ENCODE measurements at places on chromosomes 11 and 22. TPM values are rescaled to one million over a fixed set of nuclear protein-coding genes. Genes with fewer than 3 reads are reported as not detected.

DNA sequence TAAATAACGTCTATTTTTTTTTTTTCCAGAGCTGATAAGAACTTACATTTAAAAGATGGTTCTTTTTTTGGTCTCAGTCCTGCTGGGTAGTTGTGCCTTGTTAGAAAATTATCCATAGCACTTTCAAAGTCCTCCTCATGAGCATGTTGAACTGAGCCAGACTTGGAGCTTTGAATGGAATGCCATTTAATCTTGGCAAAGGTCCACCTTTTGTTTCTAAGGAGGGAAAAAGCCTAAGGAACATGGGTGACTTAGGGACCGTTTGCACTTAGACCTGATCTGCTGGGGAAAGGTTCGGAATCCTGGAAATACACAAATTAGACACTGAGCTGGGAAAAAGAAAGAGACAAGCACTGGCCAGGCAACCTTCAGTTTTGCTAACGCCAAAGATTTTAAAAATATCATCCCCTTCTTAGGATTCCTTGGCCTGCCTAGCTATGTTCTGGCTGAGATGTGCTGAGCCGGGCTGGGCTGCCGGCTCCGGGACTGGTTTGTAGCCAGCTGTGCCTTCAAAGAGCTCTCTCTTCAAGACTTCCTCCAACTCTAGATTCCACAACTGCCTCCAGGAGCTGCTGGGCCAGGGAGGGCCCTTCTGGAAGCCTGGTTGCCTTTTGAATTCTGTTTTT, 67.4 kb downstream of the ENDOD1 start:
- H3K27ac ChIP-seq, result no peak overlapping the region
- DNase-seq, result no peak
- H3K4me3 ChIP-seq, result no peak overlapping the region
- no peaks in the 10 kb centered on the region for H3K36me3 ChIP-seq
- peaks cover 13% of the 10 kb centered on the region for H3K4me1 ChIP-seq
- H3K27me3 ChIP-seq, result no peaks in the 10 kb centered on the region

DNA sequence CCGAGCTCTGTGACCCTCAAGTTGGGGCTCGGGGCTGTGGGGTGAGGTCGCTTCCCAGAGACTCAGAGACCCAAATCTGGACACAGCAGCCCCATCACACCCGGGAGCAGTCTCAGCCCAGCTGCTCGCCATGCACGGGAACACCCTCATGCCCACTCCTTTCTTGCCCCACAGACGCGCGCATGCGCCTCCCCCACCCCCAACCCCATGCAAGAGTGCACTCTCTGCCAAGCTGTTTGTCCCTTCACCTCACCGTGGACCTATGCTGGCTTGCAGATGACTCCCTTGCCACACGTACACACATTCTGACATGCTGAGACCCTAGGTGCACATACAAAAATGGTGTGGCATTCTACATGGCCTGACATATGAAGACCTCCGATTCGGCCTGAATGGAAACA, 478 bp upstream of the CD248 start:
- H3K4me1 ChIP-seq, result peaks cover 47% of the 10 kb centered on the region
- no peaks in the 10 kb centered on the region for H3K27me3 ChIP-seq
- H3K4me3 ChIP-seq, result no peak overlapping the region
- no peak for DNase-seq
- H3K36me3 ChIP-seq, result no peaks in the 10 kb centered on the region

- H3K4me1 ChIP-seq, result no peaks in the 10 kb centered on the region
- no peak overlapping the region for H3K4me3 ChIP-seq
- no peaks in the 10 kb centered on the region for H3K27me3 ChIP-seq
- H3K36me3 ChIP-seq, result no peaks in the 10 kb centered on the region
Measured at GRCh38 chr22:47619631-47620030, 857.2 kb downstream of the TBC1D22A start.

DNA sequence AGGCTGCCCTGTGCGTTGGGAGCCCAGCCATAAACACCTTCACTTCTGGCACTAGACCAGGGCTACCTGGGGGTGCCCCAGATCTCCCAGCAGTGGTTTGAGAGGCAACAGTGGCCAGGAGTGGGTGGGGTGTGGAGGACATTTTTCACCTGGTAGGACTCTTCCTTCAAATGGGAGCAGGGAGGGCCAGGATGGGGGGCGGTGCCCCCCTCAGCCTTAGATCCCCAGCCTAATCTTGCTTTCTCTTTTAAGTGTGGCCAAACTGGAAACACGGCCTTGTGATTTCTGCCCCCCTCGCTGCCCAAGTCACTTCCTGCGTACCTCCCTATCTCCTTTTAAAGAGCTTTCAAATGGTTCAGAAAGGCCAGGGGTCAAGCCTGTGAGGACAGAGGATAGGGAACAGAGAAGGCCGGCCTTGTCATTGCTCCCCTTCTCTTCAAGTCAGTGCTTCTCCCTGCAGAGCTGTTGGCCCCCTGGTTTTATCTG, 800 bp downstream of the KCNJ5 start:
- no peak overlapping the region for H3K27ac ChIP-seq
- H3K36me3 ChIP-seq, result no peaks in the 10 kb centered on the region
- peaks cover 23% of the 10 kb centered on the region for H3K27me3 ChIP-seq
- H3K4me3 ChIP-seq, result no peak overlapping the region

DNA sequence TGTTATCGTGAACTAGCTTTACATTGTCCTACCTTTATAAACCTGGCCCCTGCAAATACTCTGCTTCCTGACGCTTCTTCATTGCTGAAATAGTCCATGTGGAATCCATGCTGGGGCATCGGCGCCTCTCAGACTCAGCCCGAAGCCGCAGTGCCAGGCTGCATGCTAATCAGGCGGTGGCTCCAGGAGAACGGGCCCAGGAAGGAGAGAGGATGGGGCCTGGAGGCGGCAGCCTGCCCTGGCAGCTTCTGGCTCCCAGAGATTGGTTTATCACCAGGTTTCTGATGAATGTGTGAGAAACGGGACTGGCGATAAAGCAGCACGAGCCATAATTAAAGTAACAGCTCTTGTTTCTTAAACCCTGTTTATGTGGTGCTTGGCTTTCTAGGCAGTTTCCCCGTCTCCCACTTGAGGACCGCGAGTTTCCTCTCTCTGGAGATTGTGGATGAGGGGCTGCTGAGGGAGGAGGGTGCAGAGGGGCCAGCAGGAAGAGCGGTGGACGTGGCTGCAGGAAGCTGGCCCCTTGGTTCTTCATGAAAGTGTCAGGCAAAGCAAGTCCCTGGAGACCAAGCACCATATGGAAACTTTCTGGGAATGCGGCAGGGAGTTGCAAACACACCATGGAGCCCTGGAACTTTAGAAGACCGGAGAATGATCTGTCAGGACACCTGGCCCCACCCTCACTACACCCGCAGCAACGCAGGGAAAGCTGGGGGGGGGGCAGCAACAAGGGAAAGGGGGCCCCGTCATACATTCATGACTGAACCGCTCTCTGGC, 93.4 kb downstream of the NTM start:
- no peak for DNase-seq
- no peaks in the 10 kb centered on the region for H3K36me3 ChIP-seq
- H3K27me3 ChIP-seq, result no peaks in the 10 kb centered on the region

GRCh38 chr11:95937358-95937757, 13.5 kb upstream of the MTMR2 start:
- no peak overlapping the region for H3K4me3 ChIP-seq
- H3K27ac ChIP-seq, result no peak overlapping the region
- H3K36me3 ChIP-seq, result no peaks in the 10 kb centered on the region
- H3K4me1 ChIP-seq, result no peaks in the 10 kb centered on the region
- DNase-seq, result no peak
- no peaks in the 10 kb centered on the region for H3K27me3 ChIP-seq

GRCh38 chr11:118229274-118229847, 4.5 kb upstream of the JAML start:
- peak overlapping the region; percentile 90 for H3K27ac ChIP-seq
- no peak for DNase-seq
- H3K27me3 ChIP-seq, result no peaks in the 10 kb centered on the region
- H3K4me3 ChIP-seq, result peak overlapping the region; percentile 50
- H3K36me3 ChIP-seq, result peaks cover 13% of the 10 kb centered on the region
- H3K4me1 ChIP-seq, result peaks cover 84% of the 10 kb centered on the region

DNA sequence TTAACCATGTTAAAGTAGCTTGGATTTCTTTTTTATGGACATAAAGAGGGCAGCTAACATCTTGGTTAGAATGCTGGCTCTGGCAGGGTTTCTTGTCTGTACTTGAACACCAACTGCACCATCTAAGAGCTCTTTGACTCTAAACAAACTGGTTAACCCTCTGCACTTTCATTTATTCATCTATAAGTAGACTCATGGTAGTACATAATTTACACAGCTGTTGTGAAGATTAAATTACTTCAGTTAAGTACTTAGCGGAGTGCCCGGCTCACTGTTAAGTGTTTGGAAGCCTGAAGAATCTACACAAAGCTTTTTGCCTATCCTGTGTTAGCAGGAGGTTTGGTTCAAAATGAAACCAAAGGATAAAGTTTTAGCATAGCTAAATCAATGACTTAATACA, 846.2 kb upstream of the API5 start:
- H3K27ac ChIP-seq, result no peak overlapping the region
- no peak for DNase-seq
- no peaks in the 10 kb centered on the region for H3K27me3 ChIP-seq
- H3K4me1 ChIP-seq, result no peaks in the 10 kb centered on the region
- no peaks in the 10 kb centered on the region for H3K36me3 ChIP-seq
- H3K4me3 ChIP-seq, result no peak overlapping the region

DNA sequence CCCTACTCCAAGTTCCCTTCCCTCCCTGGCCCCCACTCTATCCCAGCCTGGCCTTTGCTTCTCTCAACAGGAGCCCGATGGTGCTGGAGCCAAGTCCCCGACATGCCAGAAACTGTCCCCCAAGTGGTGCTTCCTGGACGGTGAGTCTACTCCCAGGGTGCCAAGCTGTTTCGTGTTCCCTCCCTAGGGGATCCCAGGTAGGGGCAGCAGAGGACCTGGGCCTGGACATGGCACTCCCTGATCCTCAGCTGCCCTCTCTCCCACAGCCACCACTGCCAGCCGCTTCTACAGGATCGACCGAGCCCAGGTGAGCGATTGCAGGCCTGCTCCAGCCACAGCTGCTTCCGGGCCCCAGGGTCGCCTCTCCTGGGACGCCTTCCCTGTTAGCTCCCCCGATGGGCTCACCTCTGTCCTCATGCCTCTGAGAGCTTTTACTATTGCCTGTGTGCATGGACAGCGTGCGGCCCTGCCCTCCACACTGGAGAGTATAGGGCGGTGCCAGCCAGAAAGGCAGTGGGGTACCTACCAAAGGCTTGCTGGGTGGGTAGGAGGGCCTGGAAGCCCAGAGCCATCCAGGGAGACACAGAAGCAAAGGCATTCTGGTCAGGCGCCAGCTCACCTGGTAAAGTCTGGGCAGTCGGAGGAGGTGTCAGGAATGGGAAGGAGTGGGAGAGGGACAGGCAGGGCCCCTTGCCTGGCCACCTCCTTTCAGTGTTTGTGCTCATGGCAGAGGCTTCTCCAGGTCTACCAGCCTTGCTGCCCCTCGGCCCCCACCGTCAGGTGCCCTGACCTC, 5.0 kb upstream of the MDK start:
- peaks cover 45% of the 10 kb centered on the region for H3K4me1 ChIP-seq
- H3K4me3 ChIP-seq, result no peak overlapping the region
- no peak for DNase-seq

GRCh38 chr11:98940913-98941312, 79.8 kb upstream of the CNTN5 start:
- DNase-seq, result no peak
- H3K36me3 ChIP-seq, result no peaks in the 10 kb centered on the region
- no peak overlapping the region for H3K27ac ChIP-seq
- no peak overlapping the region for H3K4me3 ChIP-seq
- H3K4me1 ChIP-seq, result no peaks in the 10 kb centered on the region

DNA sequence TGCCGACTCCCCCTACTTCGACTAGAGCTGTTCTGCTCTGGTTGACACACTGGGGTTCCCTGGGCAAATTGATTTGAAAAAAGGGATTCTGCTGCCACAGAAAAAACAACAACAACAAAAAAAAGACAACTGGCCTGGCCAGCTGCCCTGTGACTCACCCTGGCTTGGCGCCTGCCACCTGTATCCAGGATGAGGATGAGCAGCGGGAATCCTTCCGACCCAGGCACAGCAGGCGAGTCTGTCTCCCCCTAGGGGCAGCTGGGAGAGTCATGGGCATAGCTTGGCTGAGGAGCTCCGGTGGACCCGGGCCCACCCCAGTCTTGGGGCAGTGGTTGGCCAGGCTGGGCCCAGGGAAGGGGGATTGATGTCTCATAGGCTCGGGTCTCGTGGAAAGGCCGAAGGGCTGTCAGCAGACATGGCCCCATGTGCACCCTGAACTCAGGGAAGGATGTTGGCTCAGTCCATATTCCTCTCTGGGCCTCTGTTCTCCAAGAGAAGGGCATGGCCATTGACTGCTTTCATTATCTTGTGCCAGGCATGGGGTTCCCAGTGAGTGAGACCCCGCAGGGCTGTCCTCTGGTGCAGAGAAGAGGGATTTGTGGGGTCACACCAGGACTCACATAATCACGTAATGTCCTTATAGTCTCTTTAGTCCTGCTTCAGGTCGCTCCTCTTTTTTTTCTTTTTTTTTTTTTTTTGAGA, 10.4 kb upstream of the SUN2 start:
- H3K4me1 ChIP-seq, result no peaks in the 10 kb centered on the region
- no peak overlapping the region for H3K27ac ChIP-seq
- no peaks in the 10 kb centered on the region for H3K27me3 ChIP-seq
- no peak overlapping the region for H3K4me3 ChIP-seq
- DNase-seq, result peak; percentile 54

- no peak overlapping the region for H3K4me3 ChIP-seq
- no peaks in the 10 kb centered on the region for H3K36me3 ChIP-seq
- no peaks in the 10 kb centered on the region for H3K4me1 ChIP-seq
- no peak for DNase-seq
Measured at GRCh38 chr22:33405194-33405593, 347.0 kb upstream of the SYN3 start.

- no peaks in the 10 kb centered on the region for H3K27me3 ChIP-seq
- H3K4me3 ChIP-seq, result no peak overlapping the region
- no peaks in the 10 kb centered on the region for H3K36me3 ChIP-seq
Measured at GRCh38 chr11:133038850-133039249, 493.5 kb downstream of the OPCML start.

DNA sequence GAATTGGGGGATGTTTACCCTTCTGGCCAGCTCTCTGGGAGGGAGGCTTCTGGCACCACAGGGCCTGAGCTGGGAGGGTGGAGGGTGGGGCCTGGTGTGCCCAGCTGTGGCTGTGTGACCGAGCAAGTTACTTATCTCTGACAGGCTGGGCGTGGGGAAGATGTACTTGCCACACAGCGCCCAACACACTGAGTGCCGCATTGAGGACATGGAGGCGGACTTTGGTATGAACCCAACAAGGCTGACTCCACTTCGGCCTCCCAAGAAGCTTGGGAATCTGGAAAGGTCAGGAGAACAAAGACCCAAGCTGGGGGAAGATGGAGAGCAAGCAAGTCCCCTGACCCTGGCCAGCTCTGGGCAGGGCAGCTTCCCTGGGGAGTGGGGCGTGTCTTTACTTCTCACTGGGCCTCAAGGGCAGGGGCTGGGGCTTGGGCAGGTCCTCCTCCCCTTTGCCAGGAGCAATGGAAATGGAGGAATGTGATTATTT, 2.4 kb upstream of the MGAT3 start:
- peaks cover 43% of the 10 kb centered on the region for H3K27me3 ChIP-seq
- DNase-seq, result no peak
- H3K36me3 ChIP-seq, result no peaks in the 10 kb centered on the region
- peaks cover 3% of the 10 kb centered on the region for H3K4me1 ChIP-seq

The ZNF202 gene
- 6.6 TPM for polyA plus RNA-seq

The OSBPL5 gene
- polyA plus RNA-seq, result 30.3 TPM

The CABP7 gene
- not detected for polyA plus RNA-seq

The C11orf91 gene
- not detected for polyA plus RNA-seq

The RBX1 gene
- polyA plus RNA-seq, result 224 TPM

The GLYATL1 gene
- not detected for polyA plus RNA-seq

The P2RY2 gene
- polyA plus RNA-seq, result 2.8 TPM

The SHANK3 gene
- 0.01 TPM for polyA plus RNA-seq

The RCOR2 gene
- polyA plus RNA-seq, result not detected

The FERMT3 gene
- 310 TPM for polyA plus RNA-seq

The FOLR2 gene
- polyA plus RNA-seq, result 62.6 TPM

The CD3D gene
- 2.2 TPM for polyA plus RNA-seq

The B3GAT1 gene
- polyA plus RNA-seq, result not detected

The C11orf52 gene
- not detected for polyA plus RNA-seq

Measured in CD14-positive monocyte (primary cell).